LoVo (cell line): ENCODE measurements at places on chromosomes 7 and 10.
A peak's percentile ranks its signal among the peaks of the same experiment; 100 is the strongest.

GRCh38 chr10:3391657-3392056 lies 219.1 kb upstream of the PITRM1 start:
- DNase-seq: no peak

DNA sequence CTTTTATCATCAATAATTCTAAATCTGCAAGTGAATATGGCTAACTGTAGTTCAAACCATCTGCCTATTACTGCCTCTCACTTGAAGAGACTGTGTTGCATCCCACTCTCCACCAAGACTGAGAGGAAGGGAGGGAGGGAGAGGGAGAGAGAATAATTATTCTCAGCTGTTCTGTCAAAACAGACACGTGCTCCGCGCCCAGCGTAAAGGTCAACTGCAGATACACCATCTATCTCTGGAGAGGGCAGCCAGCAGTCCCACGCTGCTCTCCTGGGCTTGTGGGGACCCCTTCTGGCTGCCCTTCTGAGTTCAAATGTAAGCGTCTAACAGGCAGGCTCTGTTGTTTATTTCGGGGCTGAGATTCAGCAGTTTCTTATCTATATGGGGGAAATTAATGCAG lies 625.5 kb upstream of the GALNT17 start:
- peak; percentile 7 for DNase-seq

- no peak for DNase-seq
Measured at GRCh38 chr10:111972109-111972508, 211.5 kb downstream of the GPAM start.

DNA sequence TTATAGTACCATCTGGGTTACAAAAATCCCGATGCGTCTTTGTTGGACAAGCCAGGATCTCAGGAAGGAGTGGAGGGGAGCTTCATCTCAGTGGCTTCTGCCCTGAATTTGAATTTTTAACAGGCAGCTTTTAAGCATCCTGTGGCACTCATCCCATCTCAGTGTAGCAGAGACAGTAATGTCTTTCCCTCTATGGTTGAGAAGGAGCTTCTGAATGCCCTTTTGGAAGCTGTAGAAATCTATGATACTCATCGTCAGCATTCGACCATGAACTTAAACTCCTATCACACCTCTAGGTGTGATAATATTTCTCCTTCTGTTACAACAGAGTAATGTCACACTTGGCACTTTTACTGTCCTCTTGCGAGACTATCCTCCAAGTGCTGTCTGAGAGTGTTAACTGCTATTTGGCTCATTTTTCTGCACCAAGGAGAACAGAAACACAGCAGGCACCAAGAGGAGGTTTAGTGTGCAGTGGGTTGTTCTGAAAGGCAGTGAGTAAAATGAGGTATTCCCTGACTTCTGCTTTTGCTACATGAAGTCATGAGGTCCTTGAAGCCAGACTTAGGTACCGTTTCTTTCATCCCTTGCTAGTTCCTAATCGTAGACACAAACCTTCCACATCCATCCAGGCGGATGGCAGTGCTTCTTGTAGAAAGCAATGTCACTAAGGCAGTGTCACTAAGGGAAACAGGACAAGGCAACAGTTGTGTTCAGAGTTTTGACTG lies 177.4 kb downstream of the CELF2 start:
- DNase-seq: no peak

GRCh38 chr7:36611703-36612102 lies 112.6 kb downstream of the AOAH start:
- no peak for DNase-seq
